ENCODE measurements at places on chromosomes 7 and 10.
A peak's percentile ranks its signal among the peaks of the same experiment; 100 is the strongest.

GRCh38 chr7:128233471-128233870 is 7.6 kb upstream of the LEP start:
- no peaks in the 10 kb centered on the region for H3K36me3 ChIP-seq
- no peak for DNase-seq
- peaks cover 3% of the 10 kb centered on the region for H3K27me3 ChIP-seq
- H3K4me1 ChIP-seq: peaks cover 9% of the 10 kb centered on the region

DNA sequence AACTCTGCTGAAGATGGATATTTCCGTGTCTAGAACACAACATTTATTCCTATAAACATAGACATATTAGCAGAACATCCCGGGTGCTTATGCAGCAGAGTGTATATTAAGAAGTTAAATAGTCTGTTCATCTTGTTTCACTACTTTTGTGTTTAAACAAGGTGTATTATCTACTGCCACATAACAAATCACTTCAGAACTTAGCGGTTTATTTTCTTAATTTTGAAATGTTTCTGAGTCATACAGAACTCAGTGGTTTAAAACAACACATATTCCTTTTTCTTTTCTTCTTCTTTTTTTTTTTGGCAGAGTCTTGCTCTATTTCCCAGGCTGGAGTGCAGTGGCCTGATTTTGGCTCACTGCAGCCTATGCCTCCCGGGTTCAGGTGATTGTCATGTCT is 25.8 kb downstream of the DENND10 start:
- H3K27me3 ChIP-seq: no peaks in the 10 kb centered on the region
- H3K27ac ChIP-seq: no peak overlapping the region

- H3K27me3 ChIP-seq: no peaks in the 10 kb centered on the region
- peaks cover 49% of the 10 kb centered on the region for H3K36me3 ChIP-seq
- H3K4me1 ChIP-seq: no peaks in the 10 kb centered on the region
- DNase-seq: no peak
- H3K4me3 ChIP-seq: no peak overlapping the region
Observed at GRCh38 chr10:112429654-112430230, 17.0 kb downstream of the ZDHHC6 start.

GRCh38 chr10:101000915-101001658 is 1.5 kb downstream of the LZTS2 start:
- H3K27ac ChIP-seq: peak overlapping the region; percentile 99
- DNase-seq: peak; percentile 94
- H3K4me1 ChIP-seq: peaks cover 32% of the 10 kb centered on the region
- no peaks in the 10 kb centered on the region for H3K27me3 ChIP-seq

- DNase-seq: peak; percentile 83
- peak overlapping the region; percentile 24 for H3K4me3 ChIP-seq
- H3K36me3 ChIP-seq: no peaks in the 10 kb centered on the region
- no peak overlapping the region for H3K27ac ChIP-seq
Observed at GRCh38 chr10:23157691-23158369, 34.3 kb upstream of the PTF1A start.

DNA sequence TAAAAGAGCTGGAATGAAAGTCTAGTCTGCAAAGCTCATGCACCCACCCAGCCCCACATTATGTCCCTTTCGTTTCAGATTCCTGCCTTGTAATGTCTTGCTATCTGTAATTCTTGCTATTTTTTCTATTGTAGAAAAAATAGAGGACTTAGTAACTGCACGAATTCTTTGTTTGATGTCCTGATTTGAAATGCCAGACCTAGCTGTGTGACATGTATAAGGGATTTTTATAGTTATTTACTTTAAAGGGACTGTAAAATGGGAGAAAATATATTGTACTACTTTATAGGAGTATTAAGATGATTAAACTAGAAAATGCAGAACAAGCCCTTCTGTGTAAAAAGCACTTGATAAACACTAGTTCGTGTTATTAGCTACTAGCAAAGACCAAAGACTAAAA is 32.4 kb downstream of the TARP start:
- no peak overlapping the region for H3K4me3 ChIP-seq
- H3K36me3 ChIP-seq: no peaks in the 10 kb centered on the region
- no peak for DNase-seq
- H3K27me3 ChIP-seq: no peaks in the 10 kb centered on the region
- H3K27ac ChIP-seq: no peak overlapping the region

DNA sequence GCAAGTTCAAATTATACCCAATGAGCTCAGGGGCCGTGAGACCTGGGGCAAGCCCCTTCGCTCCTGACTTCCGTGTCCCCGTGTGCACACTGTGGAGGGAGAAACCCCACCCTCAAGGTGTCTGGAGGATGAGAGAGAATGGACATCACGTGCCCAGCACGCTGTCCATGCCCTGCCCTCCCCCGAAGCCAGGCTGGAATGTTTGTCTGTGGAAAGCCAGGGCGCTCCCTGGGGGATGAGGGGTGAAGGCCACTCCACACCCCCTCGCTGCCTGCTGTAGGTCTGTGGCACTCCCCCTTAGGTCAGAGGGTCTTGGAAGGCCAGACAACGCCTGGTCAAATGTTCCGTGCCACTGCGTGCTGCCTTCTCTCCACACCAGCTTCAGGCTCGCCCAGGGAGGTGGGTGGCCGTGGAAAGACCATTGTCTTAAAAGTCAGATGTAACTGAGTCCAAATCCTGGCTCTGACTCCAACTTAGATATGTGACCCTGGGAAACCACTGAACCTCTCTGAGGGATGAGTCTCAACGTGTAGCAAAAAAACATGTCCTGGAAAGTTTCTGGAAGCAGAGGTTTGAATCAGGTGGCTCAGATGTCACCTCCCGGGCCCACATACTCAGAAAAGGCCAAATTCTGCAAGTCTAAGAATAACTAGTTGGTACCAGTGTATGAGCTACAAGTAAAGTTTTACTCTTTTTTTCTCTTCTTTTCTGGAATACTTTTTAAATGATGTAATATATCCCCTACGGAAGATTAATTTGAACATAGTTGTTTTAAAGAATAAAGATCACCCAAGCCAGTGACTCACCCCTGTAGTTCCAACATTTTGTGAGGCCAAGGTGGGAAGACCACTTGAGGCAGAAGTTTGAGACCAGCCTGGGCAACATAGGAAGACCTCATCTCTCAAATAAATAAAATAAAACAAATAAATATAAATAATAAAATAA is 24.9 kb downstream of the RCC1L start:
- no peak overlapping the region for H3K4me3 ChIP-seq
- peaks cover 15% of the 10 kb centered on the region for H3K36me3 ChIP-seq
- no peak overlapping the region for H3K27ac ChIP-seq
- H3K27me3 ChIP-seq: no peaks in the 10 kb centered on the region
- DNase-seq: no peak

DNA sequence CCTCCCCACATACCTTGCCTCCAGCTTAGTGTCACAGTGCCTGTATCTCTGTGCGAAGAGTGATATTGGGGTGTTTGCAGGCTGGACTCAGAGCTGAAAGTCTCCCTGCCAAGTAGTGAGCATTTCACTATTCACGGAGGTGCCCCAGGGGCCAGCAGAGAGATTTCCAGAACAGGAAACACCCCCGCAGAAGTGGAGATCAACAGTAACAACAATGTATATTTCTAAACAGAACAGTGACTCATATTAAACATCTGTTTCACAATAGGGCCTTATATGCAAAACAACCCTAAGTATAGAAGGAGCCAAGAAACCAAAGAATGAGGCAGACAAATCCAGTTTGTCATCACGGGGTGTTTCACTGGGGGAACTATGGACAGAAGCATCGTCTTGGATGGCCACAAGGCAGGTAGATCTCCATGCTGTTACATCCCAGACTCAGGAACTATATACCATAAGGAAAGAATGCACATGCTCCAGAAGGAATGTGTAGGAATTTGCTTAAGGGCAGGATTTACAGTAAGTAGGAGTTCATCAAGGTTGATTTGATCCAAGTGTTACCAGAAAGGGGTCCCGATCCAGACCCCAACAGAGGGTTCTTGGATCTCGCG is 29.3 kb upstream of the CCL24 start:
- H3K36me3 ChIP-seq: no peaks in the 10 kb centered on the region
- peaks cover 9% of the 10 kb centered on the region for H3K4me1 ChIP-seq
- peak; percentile 46 for DNase-seq
- H3K27ac ChIP-seq: no peak overlapping the region
- H3K27me3 ChIP-seq: no peaks in the 10 kb centered on the region

DNA sequence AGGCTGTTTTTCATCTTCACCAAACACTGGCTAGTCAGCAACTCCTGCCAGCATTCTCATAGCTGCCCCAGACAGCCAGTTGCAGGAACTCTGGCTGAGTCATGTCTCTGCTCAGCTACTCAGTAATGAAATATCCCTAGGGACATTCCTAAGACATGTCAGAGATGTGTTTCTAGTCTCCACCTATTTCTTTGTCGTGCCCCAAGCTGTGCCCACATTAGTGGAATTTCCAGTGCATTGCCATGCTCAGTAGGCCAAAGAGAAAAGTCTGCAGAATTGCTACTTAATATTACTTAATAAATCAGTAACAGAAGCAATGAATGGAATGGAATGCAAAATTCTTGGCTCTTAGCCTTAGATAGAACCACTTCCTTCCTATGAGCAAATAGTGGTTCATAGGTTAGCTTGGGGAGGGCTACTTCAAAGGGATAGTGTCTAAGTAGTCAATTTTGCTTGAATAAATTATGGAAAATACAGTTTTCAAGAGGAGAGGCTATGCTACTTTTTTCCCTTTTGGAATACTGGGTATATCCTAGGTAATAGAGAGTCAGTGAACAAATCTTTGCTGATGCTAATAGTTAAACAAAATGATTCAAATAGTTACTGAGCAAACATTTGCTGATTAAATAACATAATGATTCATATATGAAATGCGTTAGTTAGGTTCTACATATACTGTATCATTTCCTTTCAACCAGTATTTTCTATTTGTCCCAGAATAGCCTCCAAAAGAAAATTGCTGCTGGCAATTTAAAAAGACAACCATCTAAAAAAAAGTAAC is 23.6 kb upstream of the SEMA3C start:
- no peaks in the 10 kb centered on the region for H3K36me3 ChIP-seq
- peak overlapping the region; percentile 96 for H3K27ac ChIP-seq
- peaks cover 32% of the 10 kb centered on the region for H3K4me1 ChIP-seq
- no peak overlapping the region for H3K4me3 ChIP-seq

DNA sequence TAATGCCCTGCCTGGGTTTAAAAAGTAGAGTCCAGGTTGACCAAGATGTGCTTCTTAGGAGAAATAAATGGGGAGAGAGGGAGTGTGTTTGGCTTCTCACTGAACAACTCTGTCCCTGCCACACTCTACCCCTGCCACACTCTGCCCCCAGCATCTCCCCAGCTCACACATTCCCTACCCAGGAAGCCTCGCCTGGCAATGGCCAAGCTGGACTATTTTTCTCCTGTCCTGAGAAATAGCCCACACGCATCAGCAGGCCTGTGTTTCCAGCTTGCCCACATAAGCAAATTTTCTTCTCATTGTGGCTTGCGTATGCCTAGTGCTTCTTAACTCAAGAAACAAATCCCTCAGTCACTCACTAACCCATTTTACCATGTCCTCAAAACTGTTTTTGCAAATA is 1.8 kb downstream of the LRRC18 start:
- no peaks in the 10 kb centered on the region for H3K36me3 ChIP-seq
- H3K27me3 ChIP-seq: no peaks in the 10 kb centered on the region
- H3K4me1 ChIP-seq: no peaks in the 10 kb centered on the region
- no peak overlapping the region for H3K27ac ChIP-seq

DNA sequence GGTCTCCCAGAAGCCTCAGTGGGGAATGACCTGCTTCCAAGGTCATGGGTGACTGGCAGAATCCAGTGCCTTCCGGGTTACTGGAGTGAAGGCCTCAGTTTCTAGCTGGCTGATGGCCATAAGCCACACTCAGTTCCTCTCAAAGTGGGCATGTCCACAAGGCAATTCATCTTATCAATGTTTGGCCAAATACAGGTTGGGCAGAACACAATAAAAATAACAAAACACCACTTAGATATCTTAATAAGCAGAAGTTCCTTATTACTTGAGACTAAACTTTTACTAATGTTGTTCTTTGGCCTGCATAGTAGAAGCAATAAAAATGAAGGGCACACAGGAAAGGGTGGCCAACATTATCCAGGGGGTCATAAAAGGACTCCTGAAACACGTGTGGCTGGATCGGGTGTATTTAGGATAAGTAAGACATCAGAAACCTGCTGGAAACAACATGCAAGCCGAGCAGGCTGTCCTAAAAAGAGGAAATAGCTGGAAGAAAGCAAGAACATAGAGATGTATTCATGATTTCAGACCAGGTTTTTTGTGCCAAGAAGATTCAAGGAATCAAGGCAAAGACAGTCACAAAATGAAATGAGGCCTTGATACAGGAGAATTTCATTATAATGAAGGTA is 19.6 kb upstream of the AKR1C2 start:
- peaks cover 14% of the 10 kb centered on the region for H3K4me1 ChIP-seq
- no peaks in the 10 kb centered on the region for H3K36me3 ChIP-seq
- no peaks in the 10 kb centered on the region for H3K27me3 ChIP-seq

DNA sequence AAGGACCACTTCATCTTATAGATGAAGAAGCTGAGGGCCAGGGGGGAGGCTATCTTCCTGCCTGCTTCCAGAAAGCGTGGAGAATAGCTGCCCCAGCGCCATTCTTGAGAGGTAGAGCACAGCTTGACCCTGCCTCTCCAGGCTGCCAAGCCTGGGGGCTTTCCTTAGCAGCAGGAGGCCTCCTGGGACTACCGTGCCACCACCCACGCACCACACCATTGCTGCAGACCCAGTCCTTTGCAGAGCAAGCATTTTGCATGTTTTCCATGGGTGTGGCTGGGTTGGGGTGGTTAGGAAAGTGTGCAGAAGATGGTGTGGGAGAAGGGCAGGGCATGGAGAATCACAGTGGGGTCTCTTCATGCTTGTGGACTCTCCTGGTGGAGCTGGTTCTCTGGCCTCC is 64.9 kb downstream of the TBXAS1 start:
- DNase-seq: no peak
- H3K36me3 ChIP-seq: no peaks in the 10 kb centered on the region
- peaks cover 6% of the 10 kb centered on the region for H3K27me3 ChIP-seq
- H3K4me3 ChIP-seq: no peak overlapping the region
- H3K27ac ChIP-seq: no peak overlapping the region
- H3K4me1 ChIP-seq: no peaks in the 10 kb centered on the region

DNA sequence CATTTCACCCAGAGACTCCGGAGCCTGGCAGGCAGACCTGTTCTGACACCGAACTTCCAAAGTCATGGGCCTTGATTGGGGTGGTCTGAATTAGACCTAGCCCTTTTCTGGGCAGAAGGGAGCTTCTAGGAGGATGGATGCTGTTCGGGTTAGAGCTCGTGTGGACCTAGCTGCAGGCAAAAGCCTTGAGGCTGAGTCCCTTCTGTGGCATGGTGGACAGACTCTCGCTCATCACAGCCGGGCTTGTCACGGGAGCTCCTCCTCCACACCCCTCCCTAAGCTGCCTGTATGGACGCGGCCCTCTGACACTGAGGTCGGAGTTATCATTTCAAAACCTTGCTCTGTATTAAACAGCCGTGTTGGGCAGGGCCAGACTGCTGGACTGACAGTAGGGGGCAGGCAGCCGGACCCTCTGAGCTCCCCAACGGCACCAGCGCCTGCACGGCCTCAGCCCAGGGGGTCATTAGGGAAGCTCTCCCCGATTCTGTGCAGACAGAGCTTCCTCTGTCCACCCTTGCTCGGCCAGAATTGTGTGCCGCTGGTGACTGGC is 2.2 kb downstream of the IRF5 start:
- no peaks in the 10 kb centered on the region for H3K36me3 ChIP-seq
- peaks cover 35% of the 10 kb centered on the region for H3K27me3 ChIP-seq
- H3K4me1 ChIP-seq: no peaks in the 10 kb centered on the region
- no peak for DNase-seq
- no peak overlapping the region for H3K27ac ChIP-seq
- H3K4me3 ChIP-seq: no peak overlapping the region
